ENCODE measurements at places on chromosomes 13 and 19.

- no peak for DNase-seq
These were observed 1.8 kb upstream of the ZNF557 start for GRCh38 chr19:7067716-7068115.

DNA sequence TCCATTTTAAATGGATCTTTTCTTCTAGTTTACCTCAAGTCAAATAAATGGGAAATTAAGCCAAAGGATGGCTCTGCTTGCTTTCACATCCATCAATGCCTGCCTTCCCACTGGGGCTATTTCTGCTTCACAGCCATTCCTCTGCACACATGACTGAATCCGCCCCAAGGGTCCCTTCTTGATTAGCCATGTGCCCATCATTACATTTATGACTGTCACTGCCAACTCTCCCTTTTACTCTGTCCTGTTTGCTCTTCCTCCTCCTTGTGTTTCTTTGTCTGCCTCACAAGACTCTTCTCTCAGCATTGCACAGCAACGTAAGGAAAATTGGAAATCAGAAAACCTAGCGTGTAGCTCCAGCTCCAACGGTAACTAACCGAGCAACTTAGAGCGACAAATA is 410.2 kb downstream of the TBC1D4 start:
- DNase-seq: no peak

DNA sequence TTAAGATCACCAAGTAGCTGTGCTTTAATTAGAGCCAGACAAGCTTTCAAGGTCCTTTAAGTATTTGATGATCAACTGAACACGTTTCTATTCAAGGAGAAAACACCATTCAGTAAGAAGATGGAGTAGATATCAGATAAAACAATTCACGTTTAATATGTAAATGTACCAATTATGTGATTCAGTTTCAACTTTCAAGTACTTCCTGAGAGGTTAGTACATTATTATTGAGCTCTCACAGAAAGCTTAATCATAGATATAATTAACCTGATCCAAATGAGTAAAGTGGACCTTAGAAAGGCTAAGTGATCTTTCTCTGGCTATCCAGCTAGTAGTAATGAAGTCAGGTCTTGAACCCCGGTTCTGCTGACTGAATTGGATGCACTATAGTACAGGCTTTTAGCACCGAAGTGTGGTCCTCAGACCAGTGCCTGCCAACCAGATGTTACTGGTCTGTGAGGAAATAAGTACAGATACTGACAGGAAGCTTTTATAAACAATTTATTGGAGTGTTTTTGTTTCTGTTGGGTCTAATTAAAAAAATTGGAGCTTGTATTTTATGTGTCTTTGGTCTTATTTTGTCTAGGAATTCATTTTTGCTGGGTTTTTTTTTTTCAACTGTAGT is 10.2 kb downstream of the CLN5 start:
- no peak for DNase-seq

GRCh38 chr13:30178976-30179375 is 128.4 kb downstream of the KATNAL1 start:
- no peak for DNase-seq

DNA sequence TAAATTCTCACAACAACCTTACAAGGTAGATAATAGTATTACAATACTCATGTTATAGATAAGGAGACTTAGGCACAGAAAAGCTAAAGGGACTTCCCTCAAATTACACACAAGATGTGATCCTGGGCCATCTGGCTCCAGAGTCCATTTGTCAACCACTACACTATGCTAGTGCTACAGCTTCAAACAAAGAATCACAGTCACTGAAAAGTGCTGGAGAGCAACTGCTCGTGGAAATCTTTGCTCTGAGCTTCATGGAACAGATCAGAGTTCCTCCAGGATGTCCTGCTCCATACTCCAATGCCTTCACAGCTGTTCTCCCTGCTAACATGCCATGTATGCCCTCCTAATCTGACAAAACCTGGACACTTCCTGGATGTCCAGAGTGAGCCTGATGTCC is 271.2 kb downstream of the ENOX1 start:
- no peak for DNase-seq

GRCh38 chr13:23995283-23996073 is 98.2 kb upstream of the C1QTNF9B start:
- no peak for DNase-seq

DNA sequence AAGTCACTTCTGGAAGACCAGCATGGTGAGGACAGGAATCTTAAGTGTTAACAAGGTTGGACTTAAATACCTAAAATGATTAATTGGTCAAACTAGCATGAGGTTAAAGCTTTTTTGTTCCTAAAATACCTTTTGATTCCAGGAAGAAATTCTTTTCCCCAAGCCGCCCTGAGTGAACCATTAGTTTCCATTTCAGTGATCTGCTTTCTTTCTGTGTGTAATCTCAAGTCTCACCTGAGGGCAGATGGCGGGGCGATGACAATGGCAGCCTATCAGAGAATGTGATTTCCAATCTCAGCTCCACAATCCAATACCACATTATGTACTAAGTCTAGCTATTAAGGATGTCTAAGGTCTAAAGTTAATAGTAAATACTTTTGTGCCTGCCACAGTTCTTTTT is 390.9 kb upstream of the SGCG start:
- no peak for DNase-seq

DNA sequence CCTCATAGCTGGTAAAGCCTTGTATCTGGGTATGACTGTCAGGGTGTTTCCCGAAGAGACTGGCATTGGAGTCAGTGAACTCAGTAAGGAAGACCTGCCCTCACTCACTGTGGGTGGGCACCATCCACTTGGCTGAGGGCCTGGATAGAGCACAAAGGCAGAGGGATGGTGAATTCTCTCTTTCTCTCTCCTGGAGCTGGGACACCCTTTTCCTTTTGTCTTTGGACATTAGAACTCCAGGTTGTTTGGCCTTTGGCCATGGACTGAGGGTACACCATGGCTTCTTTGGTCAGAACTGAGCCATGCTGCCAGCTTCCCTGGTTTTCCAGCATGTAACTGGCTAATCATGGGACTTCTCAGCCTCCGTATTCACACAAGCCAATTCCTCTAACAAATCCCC is 4.6 kb upstream of the CEACAM1 start:
- no peak for DNase-seq

DNA sequence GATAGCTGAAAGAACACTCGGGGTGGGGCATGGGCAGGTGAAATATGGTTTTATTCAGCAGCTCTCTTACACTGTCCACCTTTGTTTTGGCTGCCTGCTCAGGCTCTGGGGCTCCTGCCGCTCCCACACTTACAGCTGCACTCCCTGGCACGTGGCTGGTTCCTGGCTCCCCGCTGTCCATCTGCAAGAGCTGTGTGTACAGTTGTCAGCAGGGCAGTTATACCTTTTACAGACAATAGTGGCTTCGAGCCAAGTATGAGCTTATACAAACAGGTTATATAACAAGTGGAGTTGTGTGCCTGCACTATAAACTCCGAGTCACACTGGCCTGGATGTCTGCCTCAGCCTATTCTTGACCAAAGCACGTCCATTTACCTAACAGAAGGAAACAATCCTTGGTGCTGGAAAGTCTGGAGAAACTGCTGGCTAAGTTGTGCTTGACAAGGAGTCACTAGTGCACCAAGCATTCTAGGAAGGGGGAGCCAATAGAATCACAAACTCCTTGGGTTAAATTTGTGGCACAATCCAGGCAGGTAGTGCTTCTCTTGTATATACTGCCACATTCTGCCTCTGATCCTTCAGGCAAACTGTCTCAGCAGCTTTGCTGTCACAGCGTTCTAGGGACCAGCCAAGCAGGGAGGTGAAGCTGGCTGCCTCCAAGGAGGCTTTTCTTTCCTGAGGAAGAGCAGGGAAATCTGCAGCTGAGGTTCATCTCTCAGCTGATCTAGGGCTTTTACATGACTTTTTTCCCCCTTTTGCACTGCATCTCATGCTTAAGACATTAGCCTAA is 68.2 kb downstream of the NHLRC3 start:
- no peak for DNase-seq

GRCh38 chr13:55263045-55263444 is 1877.7 kb upstream of the PRR20A start:
- no peak for DNase-seq
